PC-9 (cell line): ENCODE measurements at places on chromosomes 1 and 21.

DNA sequence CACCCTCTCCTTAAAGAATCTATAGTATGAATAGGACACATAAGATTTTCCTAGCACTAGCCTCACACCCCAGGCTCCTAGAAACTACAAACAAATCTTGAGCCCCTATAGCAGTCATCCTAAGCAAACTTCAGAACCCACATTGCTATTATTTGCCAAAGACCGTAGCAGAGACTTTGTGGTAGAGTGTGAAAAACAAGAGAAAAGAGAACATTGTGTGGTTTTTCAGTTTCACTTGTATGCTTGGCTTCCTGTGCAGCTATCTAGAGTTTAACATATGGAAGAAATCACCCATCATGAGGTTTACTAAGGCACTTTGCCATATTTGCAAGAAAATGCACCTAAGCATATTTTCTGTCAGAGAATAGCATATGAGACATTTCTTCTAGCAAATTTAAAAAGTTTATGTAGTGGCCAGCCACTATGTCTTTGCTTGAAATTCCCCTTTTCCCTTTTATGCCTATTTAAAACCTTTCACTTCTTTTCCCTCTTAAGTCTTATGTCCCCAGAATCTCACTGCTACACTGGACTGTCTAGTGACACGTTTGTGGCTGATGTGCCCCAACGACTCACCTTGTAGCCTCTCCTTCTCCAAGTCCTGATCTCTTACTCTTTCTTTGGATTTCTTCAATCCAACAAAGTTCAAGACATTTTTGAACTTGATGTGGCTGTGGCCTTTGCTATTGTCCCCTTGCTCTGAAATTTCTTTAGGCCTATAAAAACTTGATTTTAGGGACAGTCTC is 25.6 kb downstream of the CCDC190 start:
- H3K36me3 ChIP-seq: no peaks in the 10 kb centered on the region
- no peak overlapping the region for H3K27ac ChIP-seq
- H3K4me3 ChIP-seq: no peak overlapping the region
- H3K4me1 ChIP-seq: no peaks in the 10 kb centered on the region

GRCh38 chr1:162872981-162873380 is 12.0 kb upstream of the CCDC190 start:
- no peak for DNase-seq
- H3K36me3 ChIP-seq: no peaks in the 10 kb centered on the region
- no peak overlapping the region for H3K4me3 ChIP-seq

GRCh38 chr1:229086091-229086490 is 184.8 kb upstream of the RAB4A start:
- no peak overlapping the region for H3K27ac ChIP-seq
- no peak overlapping the region for H3K4me3 ChIP-seq
- H3K4me1 ChIP-seq: no peaks in the 10 kb centered on the region
- H3K27me3 ChIP-seq: peaks cover 30% of the 10 kb centered on the region
- DNase-seq: no peak
- no peaks in the 10 kb centered on the region for H3K36me3 ChIP-seq

DNA sequence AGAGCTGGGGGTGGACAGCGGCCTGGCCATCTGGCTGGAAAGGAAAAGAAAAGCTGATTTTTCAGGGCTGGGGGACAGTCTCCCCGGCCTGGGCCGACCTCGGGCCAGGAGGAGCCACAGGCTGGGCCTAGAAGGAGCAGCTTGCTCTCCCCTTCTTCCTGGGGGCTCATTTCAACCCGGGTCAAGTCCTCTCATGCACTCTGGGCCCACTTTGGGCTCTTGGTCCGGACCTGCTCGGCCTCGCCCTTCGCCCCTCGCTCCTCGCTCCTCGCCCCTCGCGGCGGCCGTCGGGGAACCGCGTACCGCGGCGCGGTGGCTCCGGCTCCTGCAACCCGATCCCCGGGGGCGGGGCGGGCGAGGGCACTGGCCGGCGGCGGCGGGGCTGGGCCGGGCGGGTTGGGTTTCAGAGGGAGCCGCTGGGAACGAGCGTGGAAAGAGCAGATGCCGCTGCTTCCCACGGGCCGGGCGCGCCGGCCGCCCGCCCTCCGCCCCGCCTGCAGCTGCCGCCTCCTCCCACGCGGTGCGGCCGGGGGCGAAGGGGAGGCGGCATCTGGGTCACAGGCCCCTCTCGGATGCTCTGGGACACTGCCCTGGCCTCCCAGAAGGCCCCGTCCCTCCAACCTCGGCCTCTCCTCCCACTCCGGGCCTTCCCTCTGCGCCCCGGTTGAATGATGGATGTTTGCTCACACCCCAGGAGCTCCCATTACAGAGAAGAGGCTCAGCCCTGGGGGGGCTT is 6.6 kb downstream of the HEYL start:
- no peaks in the 10 kb centered on the region for H3K36me3 ChIP-seq
- H3K27me3 ChIP-seq: peaks cover 54% of the 10 kb centered on the region
- H3K27ac ChIP-seq: no peak overlapping the region
- no peak for DNase-seq
- H3K4me3 ChIP-seq: peak overlapping the region; percentile 42; the same call in 1 of the 2 replicates

- H3K27me3 ChIP-seq: no peaks in the 10 kb centered on the region
- no peak overlapping the region for H3K27ac ChIP-seq
- H3K4me1 ChIP-seq: no peaks in the 10 kb centered on the region
- H3K36me3 ChIP-seq: no peaks in the 10 kb centered on the region
- no peak overlapping the region for H3K4me3 ChIP-seq
- no peak for DNase-seq
Measured at GRCh38 chr1:197595304-197595904, 179.9 kb downstream of the DENND1B start.

DNA sequence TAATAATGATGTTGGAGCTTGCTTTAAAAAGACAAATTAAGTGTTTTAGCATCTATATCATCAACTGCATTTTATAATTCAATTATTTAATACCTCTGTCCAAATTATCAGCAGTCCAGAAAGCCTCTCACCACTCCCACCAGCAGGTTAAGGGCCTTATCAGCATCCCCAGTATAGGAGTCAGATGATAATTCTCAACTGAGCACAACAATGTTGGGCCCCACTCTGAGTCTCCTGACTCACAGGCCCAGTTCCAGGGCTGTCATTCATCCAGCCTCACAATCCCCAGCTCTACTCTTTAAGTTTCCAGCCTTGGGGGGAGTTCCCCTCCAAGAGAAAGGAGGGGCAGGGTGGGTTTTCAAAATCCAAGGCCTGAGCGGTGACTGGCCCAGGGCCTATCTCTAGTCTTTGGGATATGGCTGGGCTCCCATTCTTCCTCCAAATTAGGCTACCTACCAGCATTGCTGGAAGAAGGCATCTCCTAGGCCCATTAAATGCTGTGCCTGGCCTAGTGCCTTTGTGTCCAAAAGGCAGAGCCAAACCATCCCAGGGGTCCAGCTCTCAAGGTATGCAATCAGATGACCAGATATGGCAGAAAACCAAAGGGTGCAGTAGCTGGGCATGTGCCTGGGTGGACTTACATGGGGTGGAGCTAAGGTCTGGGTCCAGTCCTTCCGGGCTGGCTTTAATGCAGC is 134.1 kb downstream of the GLUL start:
- DNase-seq: no peak
- H3K4me3 ChIP-seq: no peak overlapping the region
- H3K27me3 ChIP-seq: no peaks in the 10 kb centered on the region
- peaks cover 13% of the 10 kb centered on the region for H3K4me1 ChIP-seq
- no peak overlapping the region for H3K27ac ChIP-seq
- H3K36me3 ChIP-seq: no peaks in the 10 kb centered on the region

DNA sequence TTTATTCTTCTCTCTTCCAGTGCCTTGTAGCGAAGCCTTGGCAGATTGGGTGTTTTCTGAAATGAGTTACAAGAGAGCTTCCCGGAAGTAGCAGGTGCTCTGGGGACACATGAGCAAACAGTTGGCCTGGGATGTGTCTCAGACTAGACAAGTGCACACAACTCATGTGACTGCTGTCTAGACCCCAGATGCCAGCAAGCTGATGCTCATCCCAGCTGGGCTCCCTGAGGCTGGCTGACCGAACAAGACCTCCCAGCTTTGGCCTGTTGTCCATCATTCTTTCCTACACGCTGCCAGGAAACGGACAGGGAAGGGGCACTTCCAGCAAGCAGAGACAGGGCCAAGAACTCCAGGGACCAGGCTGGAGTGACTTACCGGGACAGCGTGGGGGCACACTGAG is 18.7 kb upstream of the CSF1 start:
- no peaks in the 10 kb centered on the region for H3K27me3 ChIP-seq
- no peak overlapping the region for H3K4me3 ChIP-seq
- DNase-seq: no peak
- peaks cover 48% of the 10 kb centered on the region for H3K4me1 ChIP-seq
- H3K27ac ChIP-seq: no peak overlapping the region

DNA sequence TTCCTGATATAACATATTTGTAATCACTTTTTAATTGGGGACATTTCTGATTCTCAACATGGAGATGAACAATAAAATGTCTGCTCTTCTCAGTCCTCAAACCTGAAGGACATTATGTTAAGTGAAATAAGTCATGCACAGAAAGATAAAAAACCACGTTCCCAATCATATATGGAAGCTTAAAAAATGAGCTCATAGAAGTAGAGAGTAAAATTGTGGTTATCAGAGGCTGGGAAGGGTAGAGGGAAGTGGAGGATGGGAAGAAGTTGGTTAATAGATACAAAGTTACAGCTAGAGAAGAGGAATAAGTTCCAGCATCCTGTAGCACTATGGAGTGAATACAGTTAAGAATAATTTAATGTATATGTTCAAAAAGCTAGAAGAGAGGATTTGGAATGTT is 1.5 kb upstream of the CD48 start:
- peaks cover 78% of the 10 kb centered on the region for H3K27me3 ChIP-seq
- H3K4me3 ChIP-seq: no peak overlapping the region
- DNase-seq: no peak
- no peaks in the 10 kb centered on the region for H3K36me3 ChIP-seq
- H3K27ac ChIP-seq: no peak overlapping the region

- H3K27ac ChIP-seq: peak overlapping the region; percentile 70
- no peak for DNase-seq
- peak overlapping the region; percentile 77 for H3K4me3 ChIP-seq
- peaks cover 39% of the 10 kb centered on the region for H3K36me3 ChIP-seq
- peaks cover 61% of the 10 kb centered on the region for H3K4me1 ChIP-seq
Measured at GRCh38 chr1:200409203-200409760, 554 bp downstream of the ZNF281 start.

DNA sequence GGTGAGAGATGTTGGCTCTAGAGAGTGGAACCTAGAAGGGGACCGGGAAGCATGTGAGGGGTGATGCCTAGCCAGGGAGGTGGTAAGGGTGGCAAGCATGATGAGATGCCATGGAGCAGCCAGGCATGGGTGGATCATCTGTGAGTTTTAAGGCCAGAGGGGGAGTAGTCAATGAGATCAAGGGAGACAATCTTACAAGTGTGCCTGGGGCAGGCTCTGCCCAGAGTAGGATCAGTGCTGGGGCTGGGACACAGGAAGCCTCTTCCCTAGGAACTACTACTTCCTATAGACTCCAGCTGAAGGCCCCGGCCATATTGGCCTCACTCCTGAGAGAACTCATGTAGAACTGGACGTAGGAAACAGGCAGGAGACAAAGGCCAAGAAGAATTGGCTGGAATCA is 192.4 kb upstream of the CSF3R start:
- no peak for DNase-seq
- H3K27ac ChIP-seq: no peak overlapping the region
- H3K36me3 ChIP-seq: no peaks in the 10 kb centered on the region
- no peaks in the 10 kb centered on the region for H3K4me1 ChIP-seq
- no peak overlapping the region for H3K4me3 ChIP-seq

DNA sequence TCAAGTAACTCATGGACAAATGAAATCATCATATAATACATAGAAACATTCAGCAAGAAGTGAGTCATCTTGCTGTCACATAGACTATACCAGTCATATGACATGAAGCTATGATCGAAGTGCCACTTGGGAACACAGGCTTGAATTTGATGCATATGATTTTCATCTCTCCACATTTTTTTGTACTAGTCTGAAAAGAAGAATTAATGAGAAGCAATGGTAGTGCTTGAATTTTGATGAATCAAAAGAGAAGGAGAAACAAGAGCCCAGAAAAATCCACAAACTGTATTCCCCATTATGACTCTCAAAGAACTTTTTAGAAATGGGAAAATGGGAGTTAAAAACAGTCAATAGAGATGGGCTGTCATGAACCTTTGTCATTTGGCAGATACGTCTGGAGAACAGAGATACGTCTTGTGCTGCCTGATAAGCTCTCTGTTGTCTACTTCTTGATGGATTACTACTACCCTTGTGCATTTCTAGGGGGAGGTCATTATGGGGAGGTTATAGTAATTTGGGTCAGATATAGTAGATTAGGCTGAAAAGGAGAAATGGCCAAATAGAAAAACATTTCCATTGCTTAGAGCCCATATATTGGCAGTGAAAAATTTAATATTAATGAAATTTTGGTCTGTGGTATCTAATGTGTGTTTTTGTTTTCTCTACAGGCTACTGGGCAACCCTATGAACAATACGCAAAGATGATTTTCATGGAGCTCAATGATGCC is 8.0 kb upstream of the LEPR start:
- DNase-seq: no peak
- no peak overlapping the region for H3K27ac ChIP-seq
- H3K27me3 ChIP-seq: no peaks in the 10 kb centered on the region
- H3K4me3 ChIP-seq: no peak overlapping the region

GRCh38 chr1:68049941-68050878 is at the start of gene DIRAS3:
DIRAS3 (minus strand) TSS chr1:68050627; CDS start chr1:68047297, 3,330 bp downstream.
- H3K27me3 ChIP-seq: no peaks in the 10 kb centered on the region
- H3K4me1 ChIP-seq: no peaks in the 10 kb centered on the region
- no peak for DNase-seq

- H3K27me3 ChIP-seq: no peaks in the 10 kb centered on the region
- peaks cover 8% of the 10 kb centered on the region for H3K4me1 ChIP-seq
Measured at GRCh38 chr1:183945428-183946319, 91.9 kb downstream of the COLGALT2 start.

GRCh38 chr21:38322311-38322950 is 65.6 kb downstream of the KCNJ15 start:
- H3K27me3 ChIP-seq: no peaks in the 10 kb centered on the region
- H3K4me1 ChIP-seq: no peaks in the 10 kb centered on the region
- H3K36me3 ChIP-seq: no peaks in the 10 kb centered on the region
- no peak overlapping the region for H3K27ac ChIP-seq

DNA sequence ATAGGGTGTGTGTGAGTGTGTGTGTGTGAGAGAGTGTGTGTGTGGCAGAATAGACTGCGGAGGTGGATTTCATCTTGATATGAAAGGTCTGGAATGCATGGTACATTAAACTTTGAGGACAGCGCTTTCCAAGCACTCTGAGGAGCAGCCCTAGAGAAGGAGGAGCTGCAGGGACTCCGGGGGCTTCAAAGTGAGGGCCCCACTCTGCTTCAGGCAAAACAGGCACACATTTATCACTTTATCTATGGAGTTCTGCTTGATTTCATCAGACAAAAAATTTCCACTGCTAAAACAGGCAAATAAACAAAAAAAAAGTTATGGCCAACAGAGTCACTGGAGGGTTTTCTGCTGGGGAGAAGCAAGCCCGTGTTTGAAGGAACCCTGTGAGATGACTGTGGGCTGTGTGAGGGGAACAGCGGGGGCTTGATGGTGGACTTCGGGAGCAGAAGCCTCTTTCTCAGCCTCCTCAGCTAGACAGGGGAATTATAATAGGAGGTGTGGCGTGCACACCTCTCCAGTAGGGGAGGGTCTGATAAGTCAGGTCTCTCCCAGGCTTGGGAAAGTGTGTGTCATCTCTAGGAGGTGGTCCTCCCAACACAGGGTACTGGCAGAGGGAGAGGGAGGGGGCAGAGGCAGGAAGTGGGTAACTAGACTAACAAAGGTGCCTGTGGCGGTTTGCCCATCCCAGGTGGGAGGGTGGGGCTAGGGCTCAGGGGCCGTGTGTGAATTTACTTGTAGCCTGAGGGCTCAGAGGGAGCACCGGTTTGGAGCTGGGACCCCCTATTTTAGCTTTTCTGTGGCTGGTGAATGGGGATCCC is 18.3 kb upstream of the HDAC1 start:
- no peaks in the 10 kb centered on the region for H3K27me3 ChIP-seq
- peak overlapping the region; percentile 4; the same call in 1 of the 2 replicates for H3K27ac ChIP-seq
- peak; percentile 79 for DNase-seq

GRCh38 chr1:107677697-107678096 is 287.3 kb downstream of the VAV3 start:
- H3K4me3 ChIP-seq: no peak overlapping the region
- no peaks in the 10 kb centered on the region for H3K27me3 ChIP-seq
- H3K4me1 ChIP-seq: peaks cover 10% of the 10 kb centered on the region
- H3K27ac ChIP-seq: no peak overlapping the region
